ENCODE measurements at places on chromosomes 2 and 18.

DNA sequence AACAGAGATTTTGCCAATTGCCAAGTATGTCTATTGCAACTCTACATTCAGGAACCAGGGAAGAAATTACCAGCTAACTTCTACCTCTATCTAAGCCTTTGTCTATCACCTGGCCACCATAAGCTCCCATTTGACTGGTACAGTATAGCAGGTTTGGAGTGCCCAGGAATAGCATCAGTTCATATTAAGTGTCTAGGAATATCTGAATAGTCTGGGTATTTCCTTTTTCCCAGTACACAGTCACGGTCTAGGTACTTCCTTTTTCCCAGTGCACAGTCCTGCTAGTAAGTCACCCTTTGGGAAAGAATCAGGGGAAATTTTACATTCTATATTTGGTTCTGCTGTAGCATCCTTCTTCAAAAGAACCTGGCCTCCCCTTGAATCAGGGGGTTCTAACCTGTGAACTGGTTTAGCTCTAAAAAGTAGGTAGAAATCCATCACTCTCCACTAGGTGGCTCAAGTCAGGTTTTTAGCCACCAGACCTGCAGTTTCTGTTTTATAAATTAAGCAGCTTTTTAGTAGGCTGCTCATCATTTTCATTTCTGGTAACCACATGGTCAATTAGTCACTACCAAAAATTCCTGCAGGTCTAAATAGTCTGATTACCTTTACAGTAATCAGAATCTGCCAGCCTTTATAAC lies 49.3 kb upstream of the DNAJC10 start:
- no peak overlapping the region for H3K4me3 ChIP-seq
- no peaks in the 10 kb centered on the region for H3K36me3 ChIP-seq
- H3K27me3 ChIP-seq, result no peaks in the 10 kb centered on the region
- DNase-seq, result no peak

DNA sequence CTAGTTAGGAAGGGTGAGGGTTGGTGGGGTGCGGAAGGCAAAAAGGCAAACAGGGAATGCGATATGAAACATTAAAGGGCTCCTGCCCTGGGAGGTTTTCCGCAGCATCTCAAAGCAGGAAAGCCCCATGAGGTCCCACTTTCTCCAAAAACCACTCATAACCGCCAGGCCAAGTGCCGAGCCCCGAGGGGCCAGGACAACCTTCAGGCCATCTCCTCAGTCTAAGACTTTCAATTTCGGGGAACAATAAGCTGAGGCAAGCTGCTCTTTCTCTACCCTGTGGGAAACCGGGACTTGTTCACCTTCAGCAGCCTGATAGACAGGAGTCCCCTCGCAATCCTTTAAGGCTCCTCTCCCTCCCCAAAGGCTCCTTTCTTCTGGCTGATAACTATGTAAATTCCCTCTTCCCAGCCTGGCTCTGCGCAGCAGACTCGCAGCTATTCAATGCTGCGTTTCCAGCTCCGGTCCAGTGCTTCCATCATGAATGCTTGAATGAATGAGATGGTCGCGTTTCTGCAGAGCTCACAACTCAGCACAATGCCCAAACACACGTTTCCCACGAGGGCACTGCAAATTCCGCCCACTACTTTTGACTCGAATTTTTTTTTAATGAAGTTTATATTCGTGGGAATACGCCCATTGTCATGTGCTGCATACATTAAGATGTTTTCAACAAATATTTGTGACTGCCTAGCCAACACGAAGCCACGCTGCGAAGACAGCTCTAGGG lies 1.4 kb downstream of the LAMA1 start:
- H3K4me3 ChIP-seq, result no peak overlapping the region
- no peak overlapping the region for H3K27ac ChIP-seq
- H3K27me3 ChIP-seq, result no peaks in the 10 kb centered on the region
- no peaks in the 10 kb centered on the region for H3K36me3 ChIP-seq
- no peaks in the 10 kb centered on the region for H3K4me1 ChIP-seq
- DNase-seq, result no peak

GRCh38 chr2:149612122-149612521 lies 24.5 kb upstream of the MMADHC start:
- no peak overlapping the region for H3K4me3 ChIP-seq
- DNase-seq, result no peak
- H3K27ac ChIP-seq, result no peak overlapping the region
- no peaks in the 10 kb centered on the region for H3K27me3 ChIP-seq
- no peaks in the 10 kb centered on the region for H3K4me1 ChIP-seq
- no peaks in the 10 kb centered on the region for H3K36me3 ChIP-seq

GRCh38 chr2:241530571-241530970 lies 22.2 kb upstream of the STK25 start:
- no peak for DNase-seq
- no peak overlapping the region for H3K4me3 ChIP-seq
- H3K27ac ChIP-seq, result no peak overlapping the region
- no peaks in the 10 kb centered on the region for H3K4me1 ChIP-seq

- no peak for DNase-seq
- no peaks in the 10 kb centered on the region for H3K27me3 ChIP-seq
Observed at GRCh38 chr2:9634133-9634532, 3.3 kb upstream of the YWHAQ start.

DNA sequence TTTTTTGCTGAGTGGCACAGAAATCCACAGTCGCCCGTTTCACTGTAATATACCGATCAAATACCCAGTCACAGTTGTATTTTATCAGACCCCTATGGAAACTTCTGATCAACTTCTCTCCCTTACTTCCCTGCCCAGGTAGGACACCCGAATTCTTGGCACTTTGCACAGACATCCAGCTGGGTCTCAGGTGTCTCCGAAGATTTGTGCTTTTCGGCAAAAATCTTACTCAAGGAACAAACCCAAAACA lies 596 bp downstream of the MREG start:
- H3K4me1 ChIP-seq, result peaks cover 41% of the 10 kb centered on the region
- H3K36me3 ChIP-seq, result no peaks in the 10 kb centered on the region
- DNase-seq, result no peak

- no peaks in the 10 kb centered on the region for H3K27me3 ChIP-seq
- H3K27ac ChIP-seq, result no peak overlapping the region
- DNase-seq, result no peak
- H3K4me3 ChIP-seq, result no peak overlapping the region
- H3K4me1 ChIP-seq, result peaks cover 10% of the 10 kb centered on the region
- H3K36me3 ChIP-seq, result no peaks in the 10 kb centered on the region
Observed at GRCh38 chr2:46563186-46563585, 83.8 kb downstream of the TMEM247 start.

- no peak for DNase-seq
- no peak overlapping the region for H3K4me3 ChIP-seq
- no peaks in the 10 kb centered on the region for H3K27me3 ChIP-seq
- no peaks in the 10 kb centered on the region for H3K36me3 ChIP-seq
- H3K27ac ChIP-seq, result no peak overlapping the region
Observed at GRCh38 chr2:70779491-70779890, 11.0 kb downstream of the FIGLA start.

GRCh38 chr18:44887227-44887631 lies 206.5 kb downstream of the SETBP1 start:
- no peaks in the 10 kb centered on the region for H3K36me3 ChIP-seq
- no peaks in the 10 kb centered on the region for H3K27me3 ChIP-seq
- no peak for DNase-seq

- H3K4me3 ChIP-seq, result no peak overlapping the region
- DNase-seq, result no peak
- no peak overlapping the region for H3K27ac ChIP-seq
- no peaks in the 10 kb centered on the region for H3K36me3 ChIP-seq
Observed at GRCh38 chr18:12281861-12282260, 26.2 kb upstream of the TUBB6 start.

GRCh38 chr18:51122266-51123045 lies 75.0 kb downstream of the MEX3C start:
- no peaks in the 10 kb centered on the region for H3K4me1 ChIP-seq
- no peak for DNase-seq
- no peak overlapping the region for H3K27ac ChIP-seq
- H3K27me3 ChIP-seq, result no peaks in the 10 kb centered on the region
- no peak overlapping the region for H3K4me3 ChIP-seq

GRCh38 chr2:66724241-66724640 lies 289.3 kb downstream of the MEIS1 start:
- H3K27ac ChIP-seq, result no peak overlapping the region
- no peak for DNase-seq
- no peak overlapping the region for H3K4me3 ChIP-seq
- H3K4me1 ChIP-seq, result no peaks in the 10 kb centered on the region

DNA sequence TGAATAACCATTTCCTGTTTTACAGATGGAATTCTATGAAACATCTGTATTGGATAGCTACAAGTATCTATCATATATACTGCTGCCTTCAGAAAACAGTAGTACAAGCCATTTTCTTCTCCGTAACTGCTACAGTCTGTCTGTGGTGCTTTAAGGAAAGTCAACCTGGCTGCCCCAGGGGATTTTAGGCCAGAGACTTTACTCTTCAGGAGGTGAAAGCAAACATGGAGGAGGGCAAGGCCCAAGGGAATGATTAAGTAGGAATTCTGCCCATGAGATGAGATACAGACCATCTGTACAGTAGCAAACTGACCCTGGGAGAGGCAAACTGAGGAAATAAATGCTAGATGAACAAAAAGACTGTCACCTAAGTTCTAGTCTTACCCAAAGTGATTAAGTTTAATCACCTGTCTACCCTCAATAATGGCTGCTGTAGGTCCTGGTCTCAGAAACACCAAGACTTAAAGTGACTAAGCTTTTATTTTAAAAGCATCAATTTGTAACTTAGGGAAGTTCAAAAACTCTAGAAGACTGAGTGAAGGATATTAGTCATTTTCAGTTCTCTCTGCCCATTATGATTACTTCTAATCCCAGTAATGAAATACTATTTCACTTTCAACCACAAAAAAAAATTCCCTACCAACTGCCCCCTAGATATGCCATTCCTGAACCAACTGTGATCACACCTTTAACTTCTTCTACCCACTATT lies 14.8 kb downstream of the MBD2 start:
- H3K4me3 ChIP-seq, result no peak overlapping the region
- no peaks in the 10 kb centered on the region for H3K36me3 ChIP-seq
- no peak overlapping the region for H3K27ac ChIP-seq
- no peaks in the 10 kb centered on the region for H3K27me3 ChIP-seq
- no peak for DNase-seq

DNA sequence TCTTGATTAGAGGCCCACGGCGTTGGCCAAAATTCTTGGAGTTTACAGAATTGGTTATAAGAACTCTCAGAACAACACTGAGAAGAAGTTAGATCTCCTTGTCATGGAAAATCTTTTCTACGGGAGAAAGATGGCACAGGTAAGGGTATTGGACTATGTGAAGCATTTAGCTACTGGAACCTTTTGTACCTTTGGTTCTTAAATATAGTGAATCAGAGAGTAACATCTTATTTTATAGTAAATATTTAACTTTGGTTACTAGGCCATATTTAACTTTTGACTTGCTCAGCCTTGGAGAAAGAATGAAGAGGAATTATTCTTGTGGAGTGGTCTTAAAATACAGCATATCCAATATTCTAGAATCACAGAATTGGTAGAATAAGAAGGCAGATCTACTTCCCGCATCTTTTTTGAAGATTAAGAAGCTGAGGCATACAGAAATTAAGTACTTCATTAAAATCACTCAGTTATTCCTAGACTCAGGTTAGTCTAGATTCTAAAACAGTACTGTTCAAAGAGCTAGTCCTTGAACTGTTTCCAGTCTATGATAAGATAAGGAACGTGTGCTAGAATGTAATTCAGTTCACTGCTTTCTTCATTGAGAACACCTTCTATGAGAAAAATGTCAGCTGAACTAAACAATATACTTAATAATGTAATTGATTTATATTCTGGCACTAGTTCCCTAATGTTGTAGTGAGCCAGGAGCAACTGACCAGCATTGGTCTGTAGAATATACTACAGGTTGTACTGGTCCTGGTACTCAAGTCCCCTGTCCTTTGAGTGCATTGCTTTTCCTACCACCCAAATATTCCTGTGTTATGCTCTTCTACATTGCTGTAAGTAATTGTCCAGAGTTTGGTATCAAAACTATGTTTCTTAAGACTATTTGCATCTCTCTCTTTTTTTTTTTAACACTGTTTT lies 53.7 kb upstream of the PTH2R start:
- H3K4me3 ChIP-seq, result no peak overlapping the region
- no peak overlapping the region for H3K27ac ChIP-seq
- H3K36me3 ChIP-seq, result peaks cover 20% of the 10 kb centered on the region
- no peaks in the 10 kb centered on the region for H3K4me1 ChIP-seq

GRCh38 chr2:25251071-25251421 lies 82.7 kb upstream of the POMC start:
- H3K36me3 ChIP-seq, result peaks cover 22% of the 10 kb centered on the region
- H3K27me3 ChIP-seq, result no peaks in the 10 kb centered on the region
- H3K4me3 ChIP-seq, result peak overlapping the region; percentile 73

DNA sequence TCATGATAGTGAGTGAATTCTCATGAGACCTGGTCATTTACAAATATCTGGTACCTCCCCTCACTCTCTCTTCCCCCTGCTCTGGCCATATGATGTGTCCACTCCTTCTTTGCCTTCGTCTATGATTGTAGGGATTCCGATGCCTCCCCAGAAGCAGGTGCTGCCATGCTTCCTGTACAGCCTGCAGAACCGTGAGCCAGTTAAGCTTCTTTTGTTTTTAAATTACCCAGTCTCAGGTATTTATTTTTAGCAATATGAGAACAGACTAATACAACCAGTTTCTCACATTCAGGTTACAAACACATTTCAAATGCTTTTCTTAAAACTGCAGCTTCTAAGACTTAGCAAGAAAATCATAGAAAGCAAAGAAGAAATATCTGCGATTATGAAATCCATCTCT lies 321.2 kb upstream of the CDH7 start:
- no peak overlapping the region for H3K27ac ChIP-seq
- no peak for DNase-seq
- no peaks in the 10 kb centered on the region for H3K4me1 ChIP-seq
- H3K4me3 ChIP-seq, result no peak overlapping the region
- no peaks in the 10 kb centered on the region for H3K36me3 ChIP-seq
- H3K27me3 ChIP-seq, result no peaks in the 10 kb centered on the region

- H3K4me3 ChIP-seq, result no peak overlapping the region
- H3K36me3 ChIP-seq, result no peaks in the 10 kb centered on the region
- no peaks in the 10 kb centered on the region for H3K27me3 ChIP-seq
- peaks cover 80% of the 10 kb centered on the region for H3K4me1 ChIP-seq
- H3K27ac ChIP-seq, result no peak overlapping the region
Observed at GRCh38 chr2:190887089-190887488, 6.5 kb downstream of the GLS start.

DNA sequence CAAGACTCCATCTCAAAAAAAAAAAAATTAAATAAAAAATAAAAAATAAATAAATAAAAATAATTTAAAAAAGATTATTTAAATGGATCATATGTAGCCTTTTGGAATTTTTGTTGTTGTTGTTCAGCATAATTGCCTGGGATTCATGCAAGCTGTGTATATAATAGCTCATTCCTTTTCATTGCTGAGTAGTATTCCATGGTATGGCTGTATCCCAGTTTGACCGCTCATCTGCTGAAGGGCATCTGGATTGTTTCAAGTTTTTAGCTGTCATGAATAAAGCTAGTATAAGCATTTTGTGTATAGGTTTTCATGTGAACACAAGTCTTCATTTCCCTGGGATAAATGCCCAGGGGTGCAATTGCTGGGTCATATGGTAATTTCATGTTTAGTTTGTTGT lies 6.4 kb upstream of the TANC1 start:
- no peaks in the 10 kb centered on the region for H3K27me3 ChIP-seq
- no peak overlapping the region for H3K27ac ChIP-seq
- no peak overlapping the region for H3K4me3 ChIP-seq
- H3K4me1 ChIP-seq, result no peaks in the 10 kb centered on the region

GRCh38 chr18:55779691-55780585 lies 191.9 kb upstream of the TCF4 start:
- no peak overlapping the region for H3K27ac ChIP-seq
- H3K4me1 ChIP-seq, result no peaks in the 10 kb centered on the region
- DNase-seq, result no peak
- no peak overlapping the region for H3K4me3 ChIP-seq
- peaks cover 5% of the 10 kb centered on the region for H3K27me3 ChIP-seq

GRCh38 chr2:156435718-156436496 lies at the start of gene GPD2:
GPD2 (plus strand) TSS chr2:156436379; CDS start chr2:156476106, 39,727 bp downstream.
- no peaks in the 10 kb centered on the region for H3K27me3 ChIP-seq
- no peaks in the 10 kb centered on the region for H3K36me3 ChIP-seq
- peaks cover 21% of the 10 kb centered on the region for H3K4me1 ChIP-seq
- peak within 1 kb of the TSS; percentile 62 for H3K27ac ChIP-seq
- H3K4me3 ChIP-seq, result peak within 1 kb of the TSS; percentile 82
- peak; percentile 51 for DNase-seq
